ENCODE measurements at places on chromosomes 1 and 21.

- DNase-seq: peak; percentile 31
These were observed 897 bp downstream of the SLC25A24 start for GRCh38 chr1:108199201-108199691.

GRCh38 chr1:39800471-39800835 is 11.8 kb upstream of the BMP8B start:
- DNase-seq: no peak

DNA sequence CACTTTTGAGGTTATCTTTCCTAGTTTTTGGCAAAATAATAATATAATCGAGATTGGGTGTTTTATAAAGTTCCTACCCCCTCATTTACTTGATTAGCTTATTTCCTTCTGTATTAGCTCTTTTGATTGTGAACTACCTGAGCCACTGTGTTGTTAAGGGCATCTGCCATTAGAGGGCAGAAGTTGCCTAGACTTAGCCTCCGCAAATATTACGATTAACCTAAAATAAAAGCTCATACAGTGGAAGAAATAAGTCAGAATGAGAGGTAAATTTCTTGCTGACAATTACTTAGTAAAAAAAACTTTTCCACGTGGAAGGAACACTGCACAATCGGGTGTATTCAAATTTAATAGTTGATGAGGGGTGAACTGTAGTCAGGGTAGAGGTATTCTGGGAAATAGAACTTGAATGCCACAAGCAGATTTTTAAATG is 2.3 kb downstream of the H3-3A start:
- peak; percentile 19 for DNase-seq

- DNase-seq: no peak
These were observed 2.5 kb downstream of the FRRS1 start for GRCh38 chr1:99763956-99764355.

DNA sequence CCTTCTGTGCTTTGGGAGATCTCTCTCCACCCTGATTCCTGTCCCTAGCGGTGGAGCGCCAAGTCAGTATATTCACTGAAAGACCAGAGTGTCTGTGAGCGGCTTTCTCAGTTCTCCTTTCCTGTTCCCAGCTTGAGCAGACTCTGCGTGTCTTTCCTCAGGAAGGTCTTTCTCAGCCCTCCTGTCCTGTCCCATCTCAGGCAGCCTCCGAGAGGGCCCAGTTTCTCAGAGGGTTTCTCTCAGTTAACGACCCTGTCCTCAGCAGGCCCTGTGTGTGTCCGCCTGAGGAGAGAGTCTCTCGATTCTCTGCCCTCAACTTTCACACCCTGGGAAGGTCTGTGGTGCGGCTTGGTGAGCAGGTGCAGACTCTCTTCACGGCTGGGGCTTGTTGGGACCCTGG is 34.0 kb upstream of the CHIT1 start:
- DNase-seq: no peak

GRCh38 chr1:37999430-38000232 is 5.7 kb downstream of the FHL3 start:
- DNase-seq: no peak

- DNase-seq: no peak
These were observed 91.2 kb downstream of the AJAP1 start for GRCh38 chr1:4745560-4745959.

DNA sequence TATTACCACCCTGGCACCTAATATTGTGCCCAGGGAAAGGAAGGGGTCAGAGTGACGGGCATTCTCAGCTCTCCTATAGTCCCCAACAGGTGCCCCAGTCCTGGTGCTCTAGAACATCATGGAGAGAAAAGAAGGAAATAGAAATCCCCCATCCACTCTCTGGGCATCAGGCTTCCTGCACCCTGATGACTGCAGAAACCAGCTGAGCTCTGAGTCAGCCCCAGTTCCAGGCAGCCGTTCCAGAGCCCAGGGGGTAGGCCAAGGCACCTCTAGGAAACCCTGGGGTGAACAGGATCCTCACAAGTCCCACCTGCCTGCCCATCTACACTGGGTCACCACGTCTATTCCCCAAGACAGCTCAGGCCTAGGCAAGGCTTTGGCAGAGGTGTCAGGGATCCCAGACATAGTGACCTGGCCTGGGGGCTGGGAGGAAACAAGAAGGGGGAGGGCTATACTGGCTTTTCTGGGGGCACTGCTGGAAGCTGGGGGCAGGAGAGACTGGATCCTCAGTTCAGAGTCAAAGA is 709 bp downstream of the NECTIN4 start:
- DNase-seq: no peak

- DNase-seq: no peak
These were observed 376 bp downstream of the SF3A3 start for GRCh38 chr1:37989361-37989930.

GRCh38 chr1:156160743-156161171 is 7.4 kb downstream of the SEMA4A start:
- no peak for DNase-seq

- no peak for DNase-seq
These were observed 35.1 kb upstream of the PARP1 start for GRCh38 chr1:226443033-226443432.

- no peak for DNase-seq
These were observed at the start of gene PLCH2 for GRCh38 chr1:2476061-2476999. TSS of gene PLCH2 (plus strand) at chr1:2476289. CDS start at chr1:2476589, 300 bp downstream.

DNA sequence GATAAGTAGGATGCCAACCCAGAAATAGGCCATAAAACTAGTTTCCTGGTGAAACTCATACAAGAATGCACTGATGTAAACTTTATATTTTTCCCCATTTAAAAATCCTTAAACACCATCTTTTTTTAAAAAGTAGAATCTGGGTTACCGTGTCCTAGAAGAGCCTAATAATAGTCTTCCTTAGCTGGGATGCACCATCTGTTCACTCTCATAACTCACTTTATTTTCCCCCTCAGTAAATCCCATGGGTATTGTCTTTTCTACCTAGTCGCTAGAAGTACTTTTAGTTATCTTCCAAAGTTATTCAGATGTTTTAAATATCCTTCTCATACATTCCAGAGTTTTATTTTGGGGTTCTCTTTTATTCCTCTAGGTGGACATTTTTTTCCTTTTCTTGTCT is 250.2 kb downstream of the PLA2G4A start:
- DNase-seq: no peak

DNA sequence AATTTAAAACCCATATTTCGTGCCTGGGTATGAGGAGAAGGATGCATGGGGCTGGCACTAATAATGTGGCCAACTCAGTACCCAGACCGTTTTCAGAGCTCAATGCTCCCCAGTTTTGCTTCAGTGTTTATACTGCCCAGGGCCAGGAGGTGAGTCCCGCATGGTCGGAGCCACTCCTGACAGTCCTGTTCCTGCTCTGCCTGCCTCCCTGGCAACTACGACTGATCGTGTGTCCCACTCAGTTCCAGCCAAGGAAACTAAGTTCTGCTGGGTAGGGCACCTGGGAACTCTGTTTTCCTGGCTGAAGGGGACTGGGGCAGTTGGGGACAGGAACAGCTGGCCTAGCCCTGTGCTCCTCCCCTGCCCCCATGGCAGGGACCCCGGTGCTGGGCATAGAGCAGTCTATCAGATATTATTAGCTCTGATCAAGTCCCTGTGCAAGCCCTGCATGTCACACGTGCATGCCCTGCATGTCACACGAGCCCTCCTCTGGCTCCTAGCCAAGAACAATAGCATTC is 19.2 kb downstream of the S100A7 start:
- no peak for DNase-seq

DNA sequence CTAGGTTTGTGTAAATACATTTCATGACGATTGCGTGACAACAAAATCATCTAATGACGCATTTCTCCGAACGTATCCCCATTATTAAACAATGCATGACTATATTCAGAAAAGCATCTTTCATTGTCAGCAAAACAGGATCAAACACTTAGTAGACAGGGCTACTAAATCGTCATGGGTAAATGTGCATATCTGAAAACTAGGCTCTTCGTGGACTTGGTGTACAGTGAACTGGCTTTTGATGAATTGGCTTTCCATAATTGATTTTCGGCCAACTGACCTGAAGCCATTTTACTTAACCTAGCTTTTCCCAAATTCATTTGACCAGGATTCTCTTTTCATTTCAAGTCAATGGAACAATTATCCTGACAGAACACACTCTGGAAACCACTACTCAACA is 665.0 kb downstream of the SMYD3 start:
- DNase-seq: no peak

DNA sequence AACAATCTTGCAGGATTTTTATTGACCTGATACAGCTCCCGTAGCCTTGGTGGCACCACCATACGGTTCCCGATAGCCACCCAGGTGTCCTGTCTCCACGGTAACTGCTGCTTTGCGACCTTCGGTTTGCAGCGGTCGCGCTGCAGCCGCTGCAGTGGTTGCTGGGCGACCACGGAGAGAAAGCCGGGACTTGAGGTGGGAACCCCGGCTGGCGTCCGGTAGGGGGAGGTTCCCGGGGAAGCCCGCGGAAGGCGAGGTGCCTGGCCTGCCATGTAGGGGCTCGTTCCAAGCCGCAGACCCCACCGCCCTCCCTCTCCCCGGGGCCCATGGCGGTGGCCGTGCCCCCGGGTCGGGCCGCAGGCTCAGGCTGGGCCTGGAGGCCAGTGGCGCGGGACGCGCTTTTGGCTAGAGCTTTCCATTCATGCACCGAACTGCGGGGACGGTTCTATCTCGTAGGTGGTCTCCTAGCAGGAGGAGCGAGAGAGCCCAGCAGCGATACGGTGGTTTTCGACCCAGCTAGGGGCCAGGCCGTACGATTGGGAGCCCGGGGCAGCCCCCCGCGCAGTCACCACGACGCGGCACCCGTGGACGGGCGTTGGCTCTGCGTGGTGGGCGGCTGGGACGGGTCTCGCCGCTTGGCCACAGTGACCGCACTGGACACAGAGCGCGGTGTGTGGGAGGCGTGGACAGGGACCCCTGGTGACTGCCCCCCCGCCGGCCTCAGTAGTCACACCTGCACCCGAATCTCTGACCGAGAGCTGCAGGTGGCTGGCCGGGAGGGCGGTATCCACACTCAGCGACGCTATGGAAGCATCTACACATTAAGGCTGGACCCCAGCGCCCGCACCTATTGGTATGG is at the start of gene KLHDC9:
KLHDC9 (plus strand) TSS at position 152 of the 859 bp plus-strand sequence; CDS start at position 327, 175 bp downstream.
- DNase-seq: no peak

DNA sequence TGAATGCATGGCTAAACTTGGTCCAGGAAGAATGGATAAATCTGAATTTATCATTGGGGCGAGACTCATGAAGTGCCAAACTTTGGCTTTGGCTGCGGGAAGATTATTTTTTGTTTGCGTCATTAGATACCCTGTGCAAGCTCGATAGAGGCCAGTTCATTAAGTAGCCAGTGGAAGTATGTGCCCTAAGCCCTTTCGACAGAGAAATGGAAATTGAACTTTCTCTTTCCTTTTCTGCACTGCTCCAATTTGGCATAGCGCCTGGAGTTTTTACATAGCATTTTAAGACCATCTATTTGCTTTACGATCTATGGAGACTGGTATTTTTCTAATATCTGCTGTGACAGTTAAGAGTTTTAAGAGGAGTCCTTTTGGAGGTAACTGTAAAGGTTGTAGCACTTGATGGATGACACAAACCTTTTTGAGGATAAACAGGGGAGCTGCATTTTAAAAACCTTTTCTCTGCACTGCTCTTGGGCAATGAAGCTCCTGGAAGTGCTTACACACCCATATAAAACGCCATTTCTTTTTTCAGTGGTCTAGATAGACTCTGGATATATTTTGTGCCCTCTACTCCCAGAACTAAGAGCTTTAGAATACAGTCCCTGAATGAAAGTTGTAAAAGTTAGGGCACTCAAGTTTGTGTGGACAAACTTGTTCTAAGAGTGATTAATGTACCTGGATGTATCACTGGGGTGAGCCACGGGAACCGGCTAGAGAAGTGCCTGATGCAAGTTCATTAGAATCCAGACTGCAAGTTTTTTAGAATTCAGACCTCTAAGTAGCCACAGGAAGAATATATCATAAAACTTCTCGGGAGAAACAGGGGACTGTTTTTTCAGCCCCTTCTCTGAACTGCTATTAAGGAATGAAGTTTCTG is 41.3 kb upstream of the CFHR3 start:
- no peak for DNase-seq

DNA sequence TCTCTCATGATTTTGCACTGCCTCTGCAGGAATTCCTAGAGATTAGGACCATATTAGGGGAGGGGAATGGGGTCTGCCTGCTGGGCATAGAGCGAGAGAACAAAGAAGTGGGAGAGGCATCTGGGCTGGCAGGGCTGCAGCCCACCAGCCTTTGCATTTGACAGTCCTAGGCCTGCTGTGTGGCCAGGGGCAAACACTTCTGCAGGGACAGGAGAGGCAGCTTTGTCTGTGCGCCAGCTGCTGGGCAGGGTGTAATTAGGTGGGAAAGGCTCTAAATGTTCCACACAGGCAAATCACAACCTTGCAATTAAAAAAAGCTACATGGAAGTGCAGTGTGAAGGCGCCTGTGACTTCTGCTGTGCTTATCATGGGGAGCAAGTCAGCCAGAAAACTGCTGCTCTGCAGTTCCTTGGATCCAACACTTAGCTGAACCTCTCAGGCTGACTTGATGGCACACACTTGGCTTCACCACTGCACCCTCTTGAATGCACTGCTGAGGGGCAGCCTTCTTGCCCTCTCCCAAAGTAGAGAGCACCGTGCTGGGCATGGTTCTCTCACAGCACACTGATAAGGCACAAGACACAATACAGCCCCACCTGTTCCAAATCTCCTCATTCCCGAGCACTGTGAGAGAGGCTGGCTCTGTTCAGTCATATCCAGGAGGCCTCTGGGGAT is 73.6 kb upstream of the TLR5 start:
- DNase-seq: no peak

- DNase-seq: no peak
These were observed 301.7 kb upstream of the LYPLAL1 start for GRCh38 chr1:218872026-218872425.

Data from HS-27A (cell line).